ENCODE measurements at places on chromosomes 1 and 21.

DNA sequence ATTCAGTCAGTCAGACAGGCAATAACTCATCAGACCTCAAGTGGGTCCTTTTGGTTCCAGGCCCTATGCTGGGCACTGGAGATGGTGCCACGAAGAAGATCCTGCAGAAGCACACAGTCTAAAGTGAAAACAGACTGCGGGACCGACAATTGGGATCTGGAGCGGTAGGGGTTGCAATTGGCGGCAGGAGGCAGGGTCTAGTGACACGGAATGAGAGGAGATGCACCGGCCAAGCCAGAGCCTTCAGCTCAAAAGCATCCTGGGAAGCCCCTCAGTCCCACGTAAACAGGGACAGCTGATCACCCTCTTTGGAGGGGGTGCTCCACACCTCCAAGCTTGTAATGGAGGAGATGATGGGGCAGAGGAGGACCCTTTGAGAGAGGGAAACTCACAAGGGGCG is 56.2 kb downstream of the KLHDC7A start:
- no peak for DNase-seq

GRCh38 chr1:95007687-95008086 is 65.1 kb downstream of the ALG14 start:
- no peak for DNase-seq

- DNase-seq = no peak
These were observed 25.7 kb downstream of the MRPL39 start for GRCh38 chr21:25581582-25581981.

DNA sequence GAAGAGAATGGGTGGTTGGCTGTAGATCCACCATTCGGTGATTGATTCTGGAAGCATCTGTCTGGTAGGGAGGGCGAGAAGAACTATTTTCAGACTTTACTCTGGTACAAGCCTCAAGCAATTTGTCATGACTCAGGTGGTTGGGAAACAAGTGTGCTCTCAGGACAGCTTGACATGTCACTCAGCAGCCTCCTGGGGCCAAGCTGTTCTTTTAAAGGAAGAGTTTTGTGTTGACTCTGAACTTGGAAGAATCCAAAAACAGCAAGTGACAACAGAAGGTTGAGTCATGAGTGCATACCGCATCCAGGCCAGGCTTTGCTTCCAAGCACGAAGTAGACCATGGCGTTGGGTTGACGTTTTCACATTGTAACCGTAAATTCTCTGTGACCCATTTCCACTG is 65.9 kb downstream of the CLIC6 start:
- DNase-seq = no peak

- DNase-seq = no peak
These were observed 34.9 kb downstream of the HSF2BP start for GRCh38 chr21:43624339-43624738.

DNA sequence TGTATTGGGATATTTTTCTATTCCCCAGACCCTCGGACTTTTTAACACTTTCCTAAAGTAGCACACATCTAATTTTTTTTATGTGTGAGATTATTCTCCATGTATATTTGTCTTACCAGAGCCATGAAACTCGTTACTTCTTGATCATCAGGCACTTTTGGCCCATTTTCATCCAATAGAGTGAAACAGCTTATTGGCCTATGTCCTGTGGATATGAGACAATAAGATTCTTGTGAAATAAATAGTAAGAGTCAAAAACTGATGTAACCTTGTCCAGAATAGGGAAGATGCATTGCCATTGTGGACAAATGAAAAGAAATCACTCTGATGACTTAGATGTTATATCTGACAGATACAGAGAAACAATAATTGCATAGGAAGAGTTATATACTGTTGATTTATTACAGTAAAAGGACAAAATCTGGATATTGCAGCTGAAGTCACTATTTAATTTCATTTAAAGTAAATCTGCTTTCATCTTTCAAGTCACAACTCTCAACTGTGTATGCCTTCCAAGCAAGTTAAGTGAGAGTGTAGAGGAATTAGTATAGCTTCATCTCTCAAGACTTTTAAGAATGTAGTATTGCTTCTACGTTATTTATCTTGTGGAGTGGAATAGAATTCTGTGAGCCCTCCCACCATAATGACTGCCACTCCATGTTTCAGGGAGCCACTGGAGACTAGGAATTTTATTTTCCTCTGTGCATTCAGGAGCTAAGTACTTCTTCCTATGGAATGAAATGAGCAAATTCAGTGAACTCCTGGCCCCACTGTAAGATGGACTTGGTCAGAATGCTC is 86.9 kb downstream of the ADAMTS1 start:
- DNase-seq = no peak

DNA sequence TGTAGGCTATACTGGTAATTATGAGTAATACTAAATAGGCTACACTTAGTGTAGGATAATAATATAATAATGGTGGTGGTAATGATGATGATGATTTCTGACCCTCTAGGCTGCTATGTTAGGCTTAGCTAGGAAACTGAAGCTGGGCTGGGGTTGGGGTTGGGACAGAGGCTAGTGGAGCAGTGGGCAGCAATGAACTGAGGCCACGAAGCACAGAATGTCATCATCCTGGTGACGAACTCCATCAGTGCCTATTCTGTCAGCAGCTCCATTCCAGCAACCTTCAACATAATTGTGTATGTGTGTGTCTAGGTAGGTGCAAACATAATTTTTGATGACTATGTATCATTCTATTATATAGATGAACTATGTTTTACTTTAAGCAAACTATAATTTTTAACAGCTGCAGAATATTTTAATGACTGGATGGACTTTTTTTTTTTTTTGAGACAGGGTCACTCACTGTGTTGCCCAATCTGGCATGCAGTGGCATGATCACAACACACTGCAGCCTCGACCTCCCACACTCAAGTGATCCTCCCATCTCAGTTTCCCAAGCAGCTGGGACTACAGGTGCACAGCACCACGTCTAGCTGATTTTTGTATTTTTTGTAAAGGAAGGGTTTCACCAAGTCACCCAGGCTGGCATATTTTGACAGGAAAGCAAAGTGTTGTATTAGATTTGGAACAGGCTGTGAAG is 12.9 kb upstream of the CLIC4 start:
- no peak for DNase-seq

- no peak for DNase-seq
These were observed 9.1 kb upstream of the IFI16 start for GRCh38 chr1:159000625-159001024.

GRCh38 chr1:39852214-39852791 is 31.0 kb downstream of the TRIT1 start:
- DNase-seq = peak; percentile 69

DNA sequence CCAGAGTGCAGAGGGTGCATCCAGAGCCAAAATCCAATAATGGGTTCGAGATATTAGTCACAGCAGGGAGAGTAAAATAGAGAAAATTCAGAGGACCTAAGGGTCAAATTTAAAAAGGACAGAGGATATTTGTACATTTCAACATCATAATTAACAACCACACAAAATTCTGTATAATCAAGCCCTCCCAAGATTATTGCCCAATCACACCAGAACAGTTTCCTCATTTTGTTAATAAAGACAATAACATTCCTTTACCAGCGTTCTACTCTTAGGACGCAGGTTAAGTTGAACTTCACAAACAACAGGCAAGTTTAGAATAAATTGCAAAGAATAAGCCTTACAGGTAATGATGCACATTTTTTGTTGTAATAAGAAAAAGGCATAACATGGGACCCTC is 462.8 kb downstream of the PTPRC start:
- DNase-seq = no peak

GRCh38 chr1:195886000-195886399 is 722.2 kb downstream of the KCNT2 start:
- no peak for DNase-seq

DNA sequence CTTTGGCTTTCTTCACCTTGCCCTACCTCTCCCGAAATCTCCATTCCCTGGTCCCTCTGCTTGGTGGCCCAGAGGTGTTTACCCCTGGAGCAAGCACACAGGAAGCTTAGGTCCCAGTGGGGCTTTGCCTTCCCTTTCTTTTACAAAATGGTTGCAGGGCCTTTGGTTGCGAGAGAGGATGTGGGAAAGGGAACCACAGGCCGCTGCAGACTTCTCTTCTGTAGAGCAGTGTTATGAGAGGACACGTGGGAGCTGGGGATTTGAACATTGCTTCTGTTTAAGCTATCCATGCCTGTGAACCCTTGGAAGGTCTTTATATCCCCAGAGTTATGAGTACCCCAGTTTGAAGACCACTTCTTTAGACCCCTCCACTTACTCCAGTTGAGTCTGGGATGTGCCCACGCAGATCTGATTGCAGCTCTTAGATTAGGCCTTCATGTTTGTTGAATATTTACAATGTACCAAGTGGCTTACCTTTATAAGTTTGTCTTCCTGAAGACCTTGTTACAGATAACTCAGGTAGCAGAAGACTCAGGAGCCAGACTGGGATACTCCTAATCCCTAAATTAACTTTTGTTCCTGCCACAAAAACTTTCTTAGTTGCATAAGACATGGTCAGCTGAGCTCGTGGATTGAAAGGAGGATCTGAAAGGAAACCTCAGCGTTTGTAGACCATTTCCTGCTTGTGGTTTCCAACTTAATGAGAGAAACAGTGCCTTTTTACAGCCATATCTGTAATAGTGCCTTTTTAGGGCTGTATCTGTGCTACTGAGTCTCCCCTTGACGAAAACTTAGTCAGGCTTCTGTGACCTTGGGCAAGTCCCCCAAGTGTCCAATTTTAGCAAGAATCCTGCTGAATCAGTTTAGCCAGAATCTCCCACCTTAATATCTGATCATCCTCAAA is 21.9 kb upstream of the IVNS1ABP start:
- no peak for DNase-seq

DNA sequence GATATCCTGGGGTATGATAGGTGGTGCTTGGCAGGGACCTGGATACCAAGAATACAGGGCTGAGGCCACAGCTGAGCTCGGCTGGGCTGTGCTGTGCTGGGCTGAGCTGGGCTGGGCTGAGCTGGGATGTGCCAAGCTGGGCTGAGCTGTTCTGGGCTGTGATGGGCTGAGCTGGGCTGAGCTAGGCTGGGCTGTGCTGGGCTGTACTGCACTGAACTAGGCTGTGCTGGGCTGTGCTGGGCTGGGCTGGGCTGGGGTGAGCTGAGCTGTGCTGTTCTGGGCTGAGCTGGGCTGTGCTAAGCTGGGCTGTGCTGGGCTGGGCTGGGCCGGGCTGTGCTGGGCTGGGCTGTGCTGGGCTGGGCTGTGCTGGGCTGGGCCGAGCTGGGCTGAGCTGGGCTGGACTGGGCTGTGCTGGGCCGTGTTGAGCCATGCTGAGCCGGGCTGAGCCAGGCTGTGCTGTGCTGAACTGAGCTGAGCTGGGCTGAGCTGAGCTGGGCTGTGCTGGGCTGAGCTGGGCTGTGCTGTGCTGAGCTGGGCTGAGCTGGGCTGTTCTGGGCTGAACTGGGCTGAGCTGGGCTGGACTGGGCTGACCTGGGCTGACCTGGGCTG is 94.7 kb upstream of the ACTRT2 start:
- no peak for DNase-seq

DNA sequence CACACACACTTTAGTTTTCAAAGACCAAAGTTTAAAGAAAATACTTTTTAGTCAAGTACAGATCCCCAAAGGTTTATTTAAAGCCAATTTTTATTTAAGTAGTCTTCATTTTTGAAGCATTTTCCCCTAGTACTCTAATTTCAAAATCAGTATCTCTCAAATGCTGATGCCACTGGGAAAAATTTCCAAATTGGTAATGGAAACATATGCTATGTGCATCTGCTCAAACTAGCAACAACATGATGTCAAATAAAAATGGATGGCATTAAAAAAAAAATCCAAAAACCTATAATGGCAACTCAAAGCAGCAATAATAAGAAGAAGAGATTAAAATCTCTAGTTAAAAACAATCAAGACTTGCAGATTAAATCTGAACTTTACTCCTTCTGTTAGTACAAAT is 58.6 kb downstream of the ZNHIT6 start:
- no peak for DNase-seq

GRCh38 chr1:190908246-190908645 is 430.6 kb upstream of the BRINP3 start:
- DNase-seq = no peak

- DNase-seq = peak; percentile 93
These were observed 642 bp downstream of the TRIM62 start for GRCh38 chr1:33180911-33181890.

DNA sequence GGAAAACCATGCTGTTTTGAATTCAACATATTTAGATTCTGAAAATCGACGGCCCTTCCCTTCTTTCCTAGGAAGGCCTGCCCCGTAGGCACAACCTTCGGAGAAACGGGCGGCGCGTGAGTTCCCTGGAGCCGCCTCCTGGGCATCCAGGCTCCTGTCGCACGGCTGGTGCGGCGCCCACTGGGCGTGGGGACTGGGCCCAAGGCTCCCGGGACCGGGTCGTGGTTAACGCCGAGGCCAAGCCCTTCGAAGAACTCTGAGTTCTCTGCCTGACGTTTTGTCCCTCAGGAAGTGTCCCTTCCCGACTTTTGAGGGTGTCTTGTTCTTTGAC is 19.2 kb upstream of the TBX15 start:
- DNase-seq = no peak

- DNase-seq = no peak
These were observed 243.6 kb upstream of the TMEM51 start for GRCh38 chr1:14909920-14910460.

DNA sequence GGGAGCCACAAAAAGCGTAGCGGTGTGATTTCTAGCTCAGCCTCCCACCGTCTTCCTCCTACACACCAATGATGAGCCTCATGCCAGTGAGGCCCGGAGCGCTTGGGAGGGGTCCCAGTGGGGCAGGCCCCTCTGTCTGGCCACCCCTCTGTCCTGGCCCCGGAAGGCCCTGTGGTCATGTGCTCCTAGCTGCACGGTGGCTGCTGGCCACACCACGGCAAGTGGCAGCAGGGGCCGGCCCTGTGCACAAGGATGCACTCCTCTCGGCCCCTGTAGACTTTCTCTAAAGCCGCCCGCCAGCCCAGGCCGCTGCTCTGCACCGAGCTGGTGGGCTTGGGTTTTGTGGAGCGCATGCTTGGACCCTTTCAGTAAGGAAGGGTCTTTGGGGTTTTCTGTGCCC is 53.6 kb downstream of the KCNAB2 start:
- no peak for DNase-seq

DNA sequence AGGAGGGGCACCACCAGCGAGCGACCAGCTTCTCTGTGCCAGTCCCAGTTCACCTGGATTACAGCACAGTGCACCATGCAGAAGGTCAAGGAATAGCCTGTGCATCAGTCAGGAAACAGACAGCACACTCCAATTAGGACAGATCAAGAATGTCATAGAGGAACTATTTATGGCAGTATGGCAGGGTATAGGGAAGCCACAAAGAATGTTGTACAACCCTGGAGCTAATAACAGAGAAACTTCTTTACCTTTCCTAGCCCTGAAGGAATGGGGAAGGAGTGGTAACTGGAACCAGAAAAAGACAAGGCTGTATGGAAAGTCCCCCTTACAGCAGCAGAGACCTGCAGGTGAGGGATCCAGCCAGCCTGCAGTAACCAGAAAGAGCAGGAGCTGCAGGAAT is 87.8 kb upstream of the USP24 start:
- no peak for DNase-seq

- no peak for DNase-seq
These were observed 30.1 kb upstream of the CSF3R start for GRCh38 chr1:36512842-36513241.

- DNase-seq = peak; percentile 63
These were observed 339.5 kb downstream of the PTPRU start for GRCh38 chr1:29575826-29576225.

GRCh38 chr1:43373066-43373940 is 5.5 kb upstream of the ELOVL1 start:
- DNase-seq = no peak

GRCh38 chr1:42576935-42577334 is 81.3 kb upstream of the PPIH start:
- DNase-seq = no peak

- no peak for DNase-seq
These were observed 5.4 kb upstream of the NTNG1 start for GRCh38 chr1:107135463-107135862.

- no peak for DNase-seq
These were observed 169.3 kb downstream of the SEC16B start for GRCh38 chr1:177800400-177801088.

Measured in NCI-H1417 (cell line).